ENCODE measurements at places on chromosomes 7 and 10.
A peak's percentile ranks its signal among the peaks of the same experiment; 100 is the strongest.

GRCh38 chr7:37549076-37549931 is 100.6 kb upstream of the ELMO1 start:
- no peak for DNase-seq

DNA sequence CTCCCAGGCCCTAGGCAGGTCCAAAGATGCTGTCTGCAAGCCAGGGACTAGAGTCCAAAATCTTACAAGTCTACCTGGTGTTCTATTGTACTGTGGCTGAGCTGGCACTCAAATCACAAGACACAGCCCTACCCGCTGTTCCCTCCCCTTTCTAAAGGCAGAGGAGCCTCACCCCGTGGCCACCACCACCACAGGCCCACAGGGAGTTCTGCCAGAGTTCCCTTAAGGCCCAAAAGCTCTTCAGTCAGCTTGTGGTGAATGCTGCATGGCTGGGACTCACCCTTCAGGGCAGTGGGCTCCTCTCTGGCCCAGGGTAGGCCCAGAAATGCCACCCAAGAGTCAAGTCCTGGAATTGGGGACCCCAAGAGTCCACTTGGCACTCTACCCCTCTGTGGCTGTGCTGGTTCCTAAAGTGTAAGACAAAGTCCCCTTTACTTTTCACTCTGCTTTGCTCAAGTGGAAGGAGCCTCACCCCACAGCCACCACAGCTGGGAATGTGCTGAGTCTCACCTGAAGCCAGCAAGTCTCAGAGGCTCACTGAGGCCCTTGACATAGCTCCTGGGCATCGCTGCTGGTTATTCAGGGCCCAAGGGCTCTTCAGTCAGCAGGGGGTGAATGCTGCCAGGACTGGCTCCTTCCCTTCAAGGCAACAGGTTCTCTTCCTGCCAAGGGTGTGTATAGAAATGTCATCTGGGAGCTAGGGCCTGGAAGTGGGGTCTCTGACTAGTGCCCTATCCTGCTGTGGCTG is 48.8 kb upstream of the PSAP start:
- peak; percentile 4 for DNase-seq

GRCh38 chr10:51083356-51083853 is 9.1 kb downstream of the PRKG1 start:
- no peak for DNase-seq

- no peak for DNase-seq
Measured at GRCh38 chr7:104074529-104074928, 85.1 kb upstream of the RELN start.

DNA sequence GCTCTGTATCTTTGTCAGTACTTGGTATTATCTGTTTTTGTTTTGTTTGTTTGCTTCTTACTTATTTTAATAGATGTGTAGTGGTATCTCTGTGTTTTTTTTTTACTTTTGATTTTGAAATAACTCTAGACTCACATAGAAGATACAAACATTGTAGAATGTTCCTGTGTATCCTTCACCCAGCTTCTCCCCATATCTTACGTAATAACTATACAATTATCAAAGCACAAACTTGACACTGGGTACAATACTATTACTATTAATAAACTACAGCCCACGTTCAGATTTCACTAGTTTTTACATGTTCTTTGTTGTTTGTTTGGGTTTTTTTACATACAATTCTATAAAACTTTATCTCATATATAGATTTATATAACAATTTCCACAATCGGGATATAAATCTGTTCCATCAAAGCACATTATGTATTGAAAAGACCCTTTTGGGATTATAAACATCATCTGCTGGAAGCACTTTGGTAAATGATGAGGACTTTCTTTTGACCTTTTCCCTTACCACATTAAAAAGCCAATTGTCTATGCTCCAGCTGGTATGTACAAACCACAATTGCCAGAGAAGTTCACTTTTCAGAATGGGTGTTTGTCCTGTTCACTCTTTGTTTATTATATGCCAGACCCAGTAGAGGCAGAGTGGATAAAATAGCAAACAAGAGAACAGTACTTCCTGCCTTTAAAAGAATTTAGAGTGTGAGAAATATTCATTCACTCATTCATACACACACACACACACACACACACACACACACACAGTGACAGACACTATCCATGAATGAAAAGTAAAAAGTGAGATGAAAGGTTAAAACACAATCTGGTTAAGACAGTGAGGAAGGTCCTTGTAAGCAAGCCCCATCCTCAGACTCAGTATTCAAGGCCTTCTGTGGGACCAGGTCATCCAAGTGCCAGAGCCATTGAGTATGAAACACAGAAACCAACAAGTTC is 113.0 kb downstream of the SGMS1 start:
- no peak for DNase-seq

Data from DMS79 treated with DMSO at 0.1 percent for 48 hours (cell line).